ENCODE measurements at places on chromosomes 7 and 10. TPM values are rescaled to one million over a fixed set of nuclear protein-coding genes. Genes with fewer than 3 reads are reported as not detected.

Gene GRM3
- not detected for total RNA-seq

GRCh38 chr7:46006723-46007122 lies 85.7 kb upstream of the IGFBP3 start:
- no peak for DNase-seq

Gene AGFG2
- 25.7 TPM for total RNA-seq

Gene STOX1
- 1.2 TPM for total RNA-seq

DNA sequence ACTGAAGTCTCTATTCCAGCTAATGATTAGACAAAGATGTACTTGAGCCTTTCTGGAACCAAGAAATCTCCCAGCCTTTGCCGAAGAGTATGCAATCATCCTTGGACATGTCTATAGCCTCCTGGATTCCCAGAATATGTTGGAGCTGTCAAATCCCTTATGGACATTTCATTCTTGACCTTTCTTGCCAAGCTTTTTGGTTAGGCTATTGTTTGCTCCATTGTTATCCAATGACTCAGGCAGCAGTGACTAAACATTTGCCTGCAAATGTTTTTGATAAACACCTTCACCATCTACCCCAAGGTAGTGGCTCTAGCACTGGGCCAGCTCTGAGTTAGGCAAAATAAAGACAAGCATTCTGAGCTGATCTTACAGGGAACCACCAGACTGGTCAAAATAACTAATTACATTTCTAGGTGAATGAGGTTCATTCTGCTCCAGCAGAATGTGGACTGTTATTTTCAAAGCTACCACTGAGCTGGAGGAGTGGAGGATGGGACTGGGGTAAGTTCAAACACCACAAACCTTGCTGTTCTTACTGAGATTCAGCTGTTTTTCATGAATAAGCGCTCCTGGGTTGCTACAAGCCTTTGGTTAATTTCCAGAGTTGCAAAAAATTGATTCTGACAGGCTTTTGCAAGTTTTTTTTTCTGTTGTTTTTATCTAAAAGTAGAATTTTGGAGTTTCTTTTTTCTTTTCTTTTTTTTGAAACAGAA lies 81.0 kb downstream of the TMEM270 start:
- no peak for DNase-seq

GRCh38 chr7:136074843-136075242 lies 97.7 kb upstream of the MTPN start:
- DNase-seq = no peak

Gene OR2AE1
- total RNA-seq = 0.49 TPM

DNA sequence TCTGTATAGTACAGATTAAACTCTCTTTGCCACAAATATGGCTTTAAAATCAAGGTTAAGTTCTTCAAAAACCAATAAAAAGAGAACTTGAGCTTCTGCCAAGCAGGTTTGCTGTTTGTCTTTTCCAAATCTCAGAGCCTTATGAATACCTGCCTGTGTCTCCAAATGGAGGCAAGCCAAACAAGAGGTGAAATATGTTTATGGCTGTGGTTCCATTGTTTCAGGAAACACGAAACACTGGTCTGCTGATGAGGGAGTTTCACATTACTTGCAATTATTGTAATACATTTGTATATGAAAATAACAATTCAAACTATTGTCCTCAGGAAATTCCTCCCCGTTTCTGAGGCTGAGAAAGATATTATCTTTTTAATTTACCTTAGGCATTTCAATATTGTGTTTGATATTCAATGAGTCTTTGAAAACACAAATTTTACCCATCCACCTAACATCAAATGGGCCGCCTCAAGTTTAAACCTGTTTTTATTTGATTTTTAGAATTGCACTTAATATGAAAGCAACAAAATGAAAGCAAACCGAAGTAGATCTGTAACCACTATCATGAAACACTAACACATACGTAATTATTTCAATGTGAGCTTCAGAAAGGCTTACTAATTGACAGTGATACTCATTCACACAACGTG lies 359.3 kb downstream of the HGF start:
- DNase-seq = no peak

GRCh38 chr7:69691327-69691726 lies 93.1 kb downstream of the AUTS2 start:
- DNase-seq = no peak

GRCh38 chr10:86703176-86703575 lies 34.9 kb downstream of the LDB3 start:
- no peak for DNase-seq

DNA sequence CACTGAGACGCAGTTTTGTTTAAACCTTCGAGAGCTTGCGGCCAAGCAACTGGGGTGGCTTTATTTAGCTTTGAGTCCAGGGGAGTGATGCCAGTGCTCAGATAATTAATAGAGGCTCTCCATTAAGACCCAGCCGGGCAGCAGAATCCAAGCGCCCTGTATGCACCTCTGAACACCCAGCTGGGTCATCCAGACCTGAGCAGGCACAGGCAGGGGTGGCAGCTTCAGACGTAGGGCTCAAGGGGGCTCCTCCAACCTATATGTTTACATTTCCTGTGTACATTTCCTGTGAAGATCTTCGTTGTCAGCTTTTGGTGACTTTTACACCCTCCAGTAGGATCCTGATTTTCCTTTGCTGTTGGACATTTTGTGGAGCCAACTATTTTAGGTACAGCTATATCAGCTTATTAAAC lies 719.5 kb downstream of the LRMDA start:
- DNase-seq = no peak

Gene LRIT1
- not detected for total RNA-seq

GRCh38 chr10:62745581-62745980 lies 58.9 kb upstream of the ADO start:
- DNase-seq = no peak
